ENCODE measurements at places on chromosomes 11 and 22.

DNA sequence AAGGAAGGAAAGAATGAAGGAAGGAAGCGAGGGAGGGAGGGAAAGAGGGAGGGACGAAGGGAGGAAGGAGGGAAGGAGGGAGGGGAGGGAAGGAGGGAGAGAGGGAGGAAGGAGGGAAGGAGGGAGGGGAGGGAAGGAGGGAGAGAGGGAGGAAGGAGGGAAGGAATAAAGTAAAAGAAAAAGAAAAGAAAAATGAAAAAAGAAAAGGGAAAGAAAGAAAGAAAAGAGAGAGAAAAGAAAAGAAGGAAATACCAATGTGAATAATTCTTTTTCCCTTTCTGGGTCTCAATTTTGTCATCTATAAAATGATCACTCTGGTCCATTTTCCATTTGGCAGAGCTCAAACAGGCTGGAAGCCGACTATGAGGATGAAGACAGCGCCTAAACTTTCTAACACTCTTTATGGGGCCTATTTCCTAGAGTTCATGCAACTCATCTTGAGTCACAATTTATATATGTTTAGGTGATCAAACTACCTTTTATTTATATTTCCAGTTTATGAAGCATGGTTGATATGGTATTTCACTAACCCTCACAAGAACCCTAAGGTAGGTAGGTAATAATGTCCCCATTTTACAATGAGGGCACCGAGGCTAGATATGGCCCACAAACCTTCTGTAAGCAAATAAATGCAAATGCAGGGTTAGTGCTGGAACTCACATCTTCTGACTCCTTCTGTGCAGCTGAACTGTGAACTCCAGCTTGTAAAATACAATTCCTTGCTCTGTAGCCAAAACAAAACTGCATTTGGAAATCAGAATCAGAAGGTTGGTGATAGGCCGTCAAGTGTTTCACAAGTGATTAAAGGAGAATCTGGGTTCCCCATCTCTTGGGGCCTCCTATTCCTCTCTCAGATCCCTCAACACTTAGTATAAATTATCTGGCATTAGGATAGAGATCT is 434.3 kb downstream of the ETS1 start:
- no peak for DNase-seq

- DNase-seq, result no peak
Measured at GRCh38 chr22:48223488-48224190, 1461.2 kb downstream of the TBC1D22A start.

- DNase-seq, result no peak
Measured at GRCh38 chr11:60360621-60361020, 17.7 kb upstream of the MS4A7 start.

GRCh38 chr11:7347611-7348431 is 96.1 kb downstream of the SYT9 start:
- DNase-seq, result peak; percentile 7

DNA sequence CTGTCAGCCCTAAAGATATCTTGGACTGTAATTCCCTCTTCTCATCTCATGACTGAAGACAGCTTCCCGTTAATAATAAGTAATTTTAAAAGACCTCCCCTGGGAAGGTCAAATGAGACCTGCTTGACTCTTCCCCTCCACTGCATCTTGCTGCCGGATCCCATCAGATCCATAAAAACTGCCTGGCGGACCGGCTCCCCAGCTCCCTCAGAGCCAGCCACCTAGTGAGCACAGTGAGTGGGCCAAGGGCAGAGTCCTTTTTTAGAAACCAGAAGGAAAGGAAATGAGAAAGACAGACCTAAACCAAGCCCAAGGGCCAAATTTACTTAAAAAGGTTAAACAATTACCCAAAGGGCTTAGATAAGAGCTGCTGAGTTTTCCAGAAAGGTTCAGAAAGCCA is 595.3 kb downstream of the OPCML start:
- no peak for DNase-seq

GRCh38 chr11:34696862-34697261 is 76.0 kb downstream of the EHF start:
- DNase-seq, result no peak

- DNase-seq, result no peak
Measured at GRCh38 chr11:8258289-8258688, 5.4 kb downstream of the LMO1 start.

DNA sequence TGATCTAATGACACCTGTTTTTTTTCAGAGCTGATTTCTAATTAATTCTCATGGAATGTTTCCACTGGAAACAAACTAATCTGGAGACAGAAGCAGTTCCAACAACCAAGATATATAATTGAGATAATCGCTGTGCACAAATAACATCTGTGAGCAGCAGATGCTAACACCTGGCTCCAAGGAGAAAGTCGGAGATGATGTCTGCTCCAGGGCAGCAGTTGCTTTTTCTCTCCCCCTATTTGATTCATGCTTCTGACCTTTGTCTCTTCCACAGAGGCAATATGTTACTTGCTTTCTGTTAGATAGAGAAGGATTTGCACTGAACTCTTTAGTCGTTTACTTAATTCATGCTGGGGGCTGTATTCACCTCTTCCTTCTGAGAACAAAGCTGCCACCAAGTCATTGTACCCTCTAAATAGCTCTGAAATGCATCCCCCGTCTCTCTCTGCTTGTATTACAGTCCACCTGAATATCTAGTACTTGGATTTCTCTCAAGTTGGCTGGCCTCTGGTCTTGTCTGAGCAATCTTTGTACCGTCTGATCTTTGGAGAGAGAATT is 187.4 kb downstream of the MYO18B start:
- DNase-seq, result no peak

GRCh38 chr11:79466411-79466810 is 25.6 kb upstream of the TENM4 start:
- no peak for DNase-seq

DNA sequence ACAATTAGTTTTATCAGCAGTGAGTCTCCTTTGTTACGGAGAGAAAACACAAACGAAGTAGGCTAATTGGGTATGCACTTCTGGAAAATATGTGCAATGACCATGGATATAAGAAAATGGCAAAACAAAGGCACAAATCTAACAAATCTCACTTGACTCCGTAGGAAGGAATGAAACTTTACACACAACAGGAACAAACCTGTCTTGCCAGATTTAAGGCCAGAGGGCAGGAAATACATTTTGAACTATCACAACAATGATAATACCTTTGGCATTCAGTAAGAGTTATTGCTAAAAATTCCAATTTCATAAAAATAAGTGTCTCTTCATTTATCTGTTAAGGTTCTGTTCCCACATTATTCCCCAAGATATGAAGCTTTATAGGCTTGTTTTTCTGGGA is 36.6 kb downstream of the SLC25A17 start:
- no peak for DNase-seq

- peak; percentile 41 for DNase-seq
Measured at GRCh38 chr11:1640076-1640946, 10.7 kb downstream of the KRTAP5-5 start.

GRCh38 chr11:102389253-102389652 is 42.2 kb downstream of the BIRC2 start:
- no peak for DNase-seq

GRCh38 chr22:49051491-49052022 is 776.1 kb downstream of the BRD1 start:
- no peak for DNase-seq

DNA sequence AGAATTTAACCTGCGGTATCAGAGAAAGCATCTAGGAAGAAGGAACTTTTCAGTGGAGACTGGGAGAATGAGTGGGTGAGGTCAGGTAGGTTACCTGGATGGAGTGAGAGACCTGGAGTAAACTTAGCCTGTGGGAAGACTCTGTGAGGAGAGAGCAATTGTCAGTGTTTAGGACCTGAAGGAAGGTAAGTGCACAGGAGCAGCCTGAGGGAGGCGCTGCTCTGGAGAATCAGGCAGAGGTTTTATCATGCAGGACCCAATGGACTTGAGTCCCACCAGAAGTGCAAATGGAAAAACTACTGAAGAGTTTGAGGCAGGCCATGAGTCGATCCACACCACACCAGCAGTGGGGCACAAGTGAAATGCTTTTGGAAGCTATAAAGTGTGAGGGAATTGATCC is 10.6 kb upstream of the IFTAP start:
- DNase-seq, result no peak

- no peak for DNase-seq
Measured at GRCh38 chr11:36274414-36274813, 14.8 kb downstream of the COMMD9 start.

DNA sequence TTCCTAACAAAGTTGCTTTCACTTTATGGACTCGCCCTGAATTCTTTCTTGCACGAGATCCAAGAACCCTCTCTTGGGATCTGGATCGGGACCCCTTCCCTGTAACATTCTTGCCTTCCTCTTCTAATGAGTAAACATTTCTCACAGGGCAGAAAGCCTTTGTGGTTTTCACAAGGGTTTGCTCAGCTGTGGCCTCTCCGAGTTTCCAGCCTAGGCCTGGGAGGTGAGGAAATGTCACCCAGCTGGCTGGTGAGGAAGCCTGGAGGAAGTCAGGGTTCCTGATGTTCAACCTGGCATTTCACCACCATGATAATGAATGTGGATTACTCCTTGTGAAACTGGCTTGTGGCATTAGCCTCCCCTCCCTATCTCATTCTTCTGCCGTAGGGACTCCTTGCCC is 224.9 kb downstream of the DSCAML1 start:
- DNase-seq, result peak; percentile 10

All from hematopoietic multipotent progenitor cell treated with erythropoietin and hydrocortisone succinate and interleukin-3 and kit ligand, for 6 days (in vitro differentiated cells).